ENCODE measurements at places on chromosomes 4 and X. TPM values are rescaled to one million over a fixed set of nuclear protein-coding genes. Genes with fewer than 3 reads are reported as not detected.

EVC2 gene
- total RNA-seq: 3.2 TPM

GAGE12E gene
- total RNA-seq: not detected

PF4V1 gene
- 3.0 TPM for total RNA-seq

CDS1 gene
- total RNA-seq: 0.22 TPM
